Stimulated activated CD8-positive, alpha-beta memory T cell treated with anti-CD3 and anti-CD28 coated beads, Interleukin-15, amount 100 ng/mL, for 4 hours (primary cell): ENCODE measurements at places on chromosomes 16 and 17.

DNA sequence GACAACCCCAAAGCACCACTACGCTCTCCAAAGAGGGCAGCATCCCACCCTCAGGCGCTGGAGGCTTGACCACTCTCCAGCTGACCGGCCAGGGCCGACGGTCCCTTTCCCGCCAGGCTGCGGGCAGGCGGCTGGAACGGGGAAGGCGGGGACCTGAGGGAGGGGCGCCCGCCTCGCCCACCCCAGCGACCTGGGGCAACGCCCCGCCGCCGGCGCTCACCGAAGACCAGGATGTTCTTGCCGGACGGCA is 431 bp downstream of the DYNC1LI2 start:
- no peak for DNase-seq

- DNase-seq: no peak
Measured at GRCh38 chr17:2075336-2076086, 20.6 kb downstream of the HIC1 start.

GRCh38 chr17:43846963-43847371 is at the start of gene CD300LG:
Gene CD300LG (plus strand): TSS chr17:43847176. CDS start chr17:43847217, 41 bp downstream.
- no peak for DNase-seq

GRCh38 chr16:55710466-55710865 is 54.7 kb downstream of the SLC6A2 start:
- no peak for DNase-seq
